NCI-H1694 (cell line): ENCODE measurements at places on chromosomes 1 and 21.

- no peak for DNase-seq
Measured at GRCh38 chr1:54867717-54868057, 19.3 kb downstream of the DHCR24 start.

DNA sequence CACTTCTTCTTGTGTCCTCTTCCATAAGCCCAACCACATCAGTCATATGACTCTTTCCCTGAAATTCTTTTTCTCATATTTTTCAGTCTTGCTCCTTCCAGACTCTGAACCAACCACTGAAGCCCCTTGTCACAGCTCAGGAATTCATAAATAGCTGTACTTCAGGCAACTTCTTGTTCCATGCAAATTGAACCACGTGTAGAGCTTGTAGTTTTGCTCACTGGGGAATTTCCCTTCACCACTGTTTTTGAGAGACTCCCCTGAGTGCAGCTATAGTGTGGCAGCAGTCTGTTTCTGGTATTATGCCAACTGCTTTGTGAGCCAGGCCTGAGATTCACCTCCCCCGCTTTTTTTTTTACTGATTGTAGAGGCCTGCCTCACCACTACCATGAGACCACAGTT lies 150.3 kb upstream of the SPAG17 start:
- DNase-seq, result no peak

DNA sequence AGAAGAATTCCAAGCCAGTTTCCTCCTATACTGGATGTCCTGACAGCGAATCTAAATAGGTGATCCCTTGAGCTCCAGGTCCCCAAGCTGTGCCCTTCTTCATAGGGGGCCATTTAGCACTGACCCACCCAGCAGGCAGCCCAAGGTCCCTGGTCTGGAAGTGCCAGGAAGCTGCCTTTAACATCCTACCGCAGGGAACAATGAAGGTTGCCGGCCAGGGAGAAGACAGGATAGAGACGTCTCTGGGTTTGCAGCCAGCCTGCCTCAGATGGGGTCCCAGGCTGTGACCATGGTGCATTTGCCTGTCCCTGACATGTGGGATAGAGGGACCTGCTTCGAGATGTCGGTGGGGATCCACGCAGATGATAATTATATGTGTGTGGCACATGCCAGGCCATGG lies 2.7 kb upstream of the RIPK4 start:
- no peak for DNase-seq

GRCh38 chr1:34603594-34603993 lies 151.3 kb upstream of the GJB5 start:
- no peak for DNase-seq

DNA sequence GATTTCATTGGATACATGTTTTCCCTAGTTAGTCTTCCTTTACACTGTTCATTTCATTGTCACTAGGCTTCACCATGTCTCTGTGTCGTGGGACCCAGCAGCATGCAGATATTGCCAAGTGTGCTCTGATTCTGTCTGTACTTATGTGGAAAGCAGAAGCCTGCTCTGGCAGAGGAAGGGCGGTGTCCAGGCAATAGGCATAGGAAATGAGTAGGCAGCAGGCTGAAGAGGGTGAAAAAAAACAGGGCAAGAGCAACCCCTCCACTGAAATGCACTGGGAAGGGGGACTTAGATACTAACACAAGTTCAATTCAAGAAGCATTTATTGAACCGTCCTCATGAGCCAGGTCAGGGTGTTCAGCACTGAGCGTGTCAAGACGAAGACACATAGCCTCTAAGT lies 85.2 kb upstream of the VAV3 start:
- no peak for DNase-seq
